ENCODE measurements at places on chromosomes 2 and 18.

- no peak for DNase-seq
Measured at GRCh38 chr2:218259099-218259961, 1.5 kb upstream of the GPBAR1 start.

DNA sequence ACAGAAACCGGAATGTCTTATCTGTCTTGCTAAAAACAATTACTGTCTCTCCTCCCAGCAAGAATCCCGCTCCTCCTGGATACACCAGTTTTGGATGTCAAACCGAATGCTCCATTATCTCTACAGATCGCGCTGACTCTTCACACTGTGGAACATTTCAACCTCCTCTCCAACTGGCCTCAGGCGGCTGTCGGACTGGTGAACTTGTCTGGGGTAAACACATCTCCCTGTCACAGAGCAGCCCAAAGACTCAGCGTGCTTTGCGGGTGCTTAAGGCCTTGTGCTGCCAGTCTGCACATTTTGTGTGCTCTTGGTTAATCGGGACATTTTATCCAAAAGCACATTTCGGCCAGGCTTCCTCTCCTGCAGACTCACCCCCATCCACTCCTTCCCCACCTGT, 173.1 kb downstream of the ICOS start:
- no peak for DNase-seq

GRCh38 chr2:65939687-65940086, 495.2 kb upstream of the MEIS1 start:
- no peak for DNase-seq

GRCh38 chr2:126664234-126664633, 8.3 kb downstream of the GYPC start:
- DNase-seq, result no peak

DNA sequence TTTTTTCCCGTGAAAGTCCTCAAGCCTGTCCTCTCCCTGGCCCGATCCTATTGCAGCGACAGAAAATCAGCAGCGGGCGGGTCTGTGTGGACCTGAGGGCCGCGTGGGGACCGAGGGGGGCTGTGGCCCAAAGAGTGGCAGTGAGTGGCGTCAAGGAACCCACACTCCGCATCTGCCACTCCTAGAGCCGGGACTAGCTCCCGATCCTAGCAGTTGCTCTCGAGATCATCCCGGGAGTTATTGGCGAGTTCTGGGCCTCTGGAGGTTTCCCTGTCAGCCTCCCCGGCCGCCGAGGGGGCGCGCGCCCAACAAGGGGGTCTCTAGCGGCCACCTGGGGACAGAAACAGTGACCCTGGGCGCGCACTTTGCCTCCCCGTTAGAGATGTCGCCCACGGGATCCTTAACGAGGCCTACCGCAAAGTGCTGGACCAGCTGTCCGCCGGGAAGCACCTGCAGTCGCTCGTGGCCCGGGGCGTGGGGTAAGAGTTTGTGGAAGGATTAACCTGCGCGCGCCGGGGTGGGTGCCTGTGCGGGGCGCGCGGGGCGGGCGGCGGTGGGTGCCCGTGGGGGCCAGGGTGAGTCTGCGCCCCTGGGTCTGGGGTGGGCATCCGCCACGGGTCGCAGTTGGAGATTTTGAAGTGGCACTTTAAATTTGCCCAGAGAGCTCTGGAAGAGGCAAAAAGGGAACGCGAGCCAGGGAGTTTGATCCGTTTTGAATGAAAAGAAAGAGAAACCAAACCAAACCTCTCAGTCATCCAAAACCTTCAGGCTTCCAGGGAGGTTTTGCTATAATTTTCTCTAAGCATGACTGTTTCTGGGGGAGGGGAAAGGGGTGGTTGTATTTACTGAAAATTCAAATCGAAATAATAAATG, 3.5 kb downstream of the ADCYAP1 start:
- DNase-seq, result no peak

- DNase-seq, result peak; percentile 63
Measured at GRCh38 chr18:73614812-73615211, 532.8 kb downstream of the FBXO15 start.

DNA sequence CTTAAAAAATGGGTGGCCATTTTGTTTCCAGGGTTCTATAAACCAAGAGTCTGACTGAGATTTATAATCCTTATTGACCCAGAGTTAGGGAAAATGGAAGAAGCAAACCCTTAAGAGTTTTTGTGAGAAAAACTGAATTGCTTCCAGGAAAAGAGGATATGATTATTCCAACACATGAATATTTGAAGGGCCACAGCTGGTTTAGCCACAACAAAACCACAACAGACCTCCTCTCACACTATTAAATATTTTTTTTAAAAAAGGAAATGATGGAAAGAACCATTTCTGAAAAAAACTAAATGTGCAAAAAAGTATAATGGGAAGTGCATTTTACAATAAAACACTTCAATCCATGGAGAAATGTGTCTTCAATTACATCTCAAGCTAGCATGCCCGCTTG, 182.7 kb downstream of the ETAA1 start:
- DNase-seq, result no peak

DNA sequence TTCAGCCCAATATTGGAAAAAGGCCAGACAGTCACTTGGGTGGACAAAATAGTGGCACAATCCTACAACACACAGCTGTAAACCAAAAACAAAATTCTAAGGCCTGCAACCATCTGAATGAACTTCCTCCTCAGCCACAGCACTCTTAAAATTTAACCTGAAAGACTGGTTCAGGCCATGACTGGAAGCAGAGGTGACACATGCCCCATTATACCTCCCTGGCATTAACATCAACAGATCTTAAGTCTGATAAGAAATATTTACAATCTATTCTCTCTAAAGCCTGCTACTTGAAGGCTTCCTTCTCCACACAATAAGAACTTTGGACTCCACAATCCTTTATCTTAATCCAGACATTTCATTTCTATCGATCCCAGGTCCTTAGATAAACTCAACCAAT, 192.4 kb upstream of the LRP1B start:
- no peak for DNase-seq

- no peak for DNase-seq
Measured at GRCh38 chr18:47815486-47816270, 114.8 kb downstream of the SMAD2 start.

GRCh38 chr2:226625946-226626345, 173.7 kb downstream of the IRS1 start:
- DNase-seq, result no peak

- no peak for DNase-seq
Measured at GRCh38 chr2:129778584-129778877, 200.9 kb upstream of the RAB6C start.

DNA sequence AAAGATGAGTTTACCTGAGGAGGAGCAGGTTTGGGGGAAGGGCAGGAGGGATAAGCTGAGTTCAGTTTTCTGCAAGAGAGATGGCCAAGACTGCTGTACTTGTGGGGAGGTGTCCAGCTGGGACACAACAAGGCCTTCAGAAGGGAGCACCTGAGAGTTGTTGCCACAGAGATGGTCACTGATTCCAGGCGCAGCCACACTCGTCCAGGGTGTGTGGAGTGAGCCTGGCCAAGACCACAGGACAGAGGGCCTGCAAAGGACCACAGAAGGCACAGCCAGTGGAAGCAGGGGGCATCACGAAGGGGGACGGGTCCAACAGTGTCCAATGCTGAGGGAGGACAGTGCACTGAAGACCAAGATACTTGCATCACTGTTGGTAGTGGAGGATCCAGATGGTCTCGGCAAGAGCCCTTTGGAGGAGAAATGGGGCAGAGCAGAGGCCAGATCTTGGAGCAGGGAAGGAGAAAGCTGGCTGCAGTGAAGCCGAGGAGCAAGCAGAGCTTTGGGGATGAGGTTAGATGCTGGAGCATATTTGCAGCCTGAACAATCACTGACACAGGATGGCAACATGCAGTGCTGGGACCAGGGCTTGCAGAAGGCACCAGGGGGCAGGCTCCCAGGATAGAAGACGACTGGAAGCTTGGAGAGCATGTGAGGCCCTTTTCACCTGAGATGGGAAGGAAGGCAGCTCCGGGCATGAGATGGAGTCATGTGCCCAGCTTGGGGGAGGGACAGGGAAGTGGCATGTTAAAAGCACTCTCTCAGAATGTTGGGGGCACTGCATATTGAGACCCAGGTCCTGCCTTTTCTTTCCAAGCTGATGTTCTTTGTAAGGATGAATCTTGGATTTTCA, 214.0 kb downstream of the CYP26B1 start:
- DNase-seq, result no peak

DNA sequence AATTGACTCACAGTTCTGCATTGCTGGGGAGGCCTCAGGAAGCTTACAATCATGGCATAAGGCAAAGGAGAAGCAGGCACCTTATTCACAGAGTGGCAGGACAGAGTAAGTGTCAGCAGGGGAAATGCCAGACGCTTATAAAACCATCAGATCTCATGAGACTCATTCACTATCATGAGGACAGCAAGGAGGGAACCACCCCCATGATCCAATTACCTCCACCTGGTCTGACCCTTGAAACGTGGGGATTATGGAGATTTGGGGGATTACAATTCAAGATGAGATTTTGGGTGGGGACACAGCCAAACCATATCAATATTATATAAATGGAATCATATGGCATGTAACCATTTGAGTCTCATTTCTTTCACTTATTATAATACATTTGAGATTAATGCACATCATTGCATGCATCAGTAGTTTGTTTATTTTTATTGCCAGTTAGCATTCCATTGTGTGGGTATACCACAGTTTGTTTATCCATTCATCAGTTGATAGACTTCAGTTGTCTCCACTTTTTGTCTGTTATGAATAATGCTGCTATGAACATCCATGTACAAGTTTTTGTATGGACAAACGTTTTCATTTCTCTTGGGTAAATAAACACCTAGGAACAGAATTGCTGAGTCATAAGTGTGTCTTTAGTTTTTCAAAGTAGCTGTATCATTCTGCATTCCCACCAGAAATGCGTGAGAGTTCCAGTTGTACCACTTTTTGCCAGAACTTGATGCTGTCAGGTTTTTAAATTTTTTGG, 5.8 kb upstream of the SRBD1 start:
- DNase-seq, result no peak

- no peak for DNase-seq
Measured at GRCh38 chr18:66616523-66616983, 12.7 kb upstream of the CDH19 start.

DNA sequence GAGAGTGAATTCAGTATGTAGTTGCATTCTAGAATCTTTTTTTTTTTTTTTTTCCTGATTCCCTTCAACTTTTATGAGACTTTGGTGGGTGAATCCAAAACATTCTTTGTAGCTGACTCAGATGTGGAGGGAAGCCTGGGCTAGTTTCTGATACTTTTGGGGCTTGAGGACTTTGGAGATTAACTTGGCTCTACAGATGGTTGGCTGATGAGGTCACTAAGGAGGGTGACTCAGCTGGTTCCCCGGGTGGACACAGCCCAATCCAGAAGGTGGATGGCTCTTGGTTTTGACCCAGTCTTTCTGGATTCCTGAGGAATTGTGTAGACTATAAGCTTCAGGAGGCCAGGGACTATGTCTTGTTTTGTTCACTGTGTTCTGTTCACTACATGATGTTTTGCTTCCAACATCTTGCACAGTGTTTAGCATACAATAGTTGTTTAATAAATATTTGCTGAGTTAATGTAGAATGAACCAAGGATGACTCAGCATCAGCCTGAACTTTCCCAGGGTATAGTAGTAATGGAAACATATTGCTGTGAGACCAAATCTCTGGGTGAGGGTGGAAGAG, 30.5 kb downstream of the LAMA3 start:
- peak; percentile 88 for DNase-seq

DNA sequence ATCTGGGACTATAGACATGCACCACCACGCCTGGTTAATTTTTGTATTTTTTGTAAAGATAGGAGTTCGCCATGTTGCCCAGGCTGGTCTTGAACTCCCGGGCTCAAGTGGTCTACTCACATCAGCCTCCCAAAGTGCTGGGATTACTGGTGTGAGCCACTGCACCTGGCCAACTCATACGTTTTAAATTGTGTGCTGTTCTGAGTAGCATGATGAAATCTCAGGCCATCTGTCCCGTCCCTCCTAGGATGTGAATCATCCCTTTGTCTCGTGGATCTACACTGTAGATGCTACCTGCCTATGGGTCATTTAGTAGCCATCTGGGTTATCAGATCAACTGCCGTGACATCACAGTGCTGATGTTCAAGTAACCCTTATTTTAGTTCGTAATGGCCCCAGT, 38.5 kb upstream of the RMP24 start:
- no peak for DNase-seq

GRCh38 chr2:241814643-241815476, 5.9 kb downstream of the NEU4 start:
- no peak for DNase-seq

DNA sequence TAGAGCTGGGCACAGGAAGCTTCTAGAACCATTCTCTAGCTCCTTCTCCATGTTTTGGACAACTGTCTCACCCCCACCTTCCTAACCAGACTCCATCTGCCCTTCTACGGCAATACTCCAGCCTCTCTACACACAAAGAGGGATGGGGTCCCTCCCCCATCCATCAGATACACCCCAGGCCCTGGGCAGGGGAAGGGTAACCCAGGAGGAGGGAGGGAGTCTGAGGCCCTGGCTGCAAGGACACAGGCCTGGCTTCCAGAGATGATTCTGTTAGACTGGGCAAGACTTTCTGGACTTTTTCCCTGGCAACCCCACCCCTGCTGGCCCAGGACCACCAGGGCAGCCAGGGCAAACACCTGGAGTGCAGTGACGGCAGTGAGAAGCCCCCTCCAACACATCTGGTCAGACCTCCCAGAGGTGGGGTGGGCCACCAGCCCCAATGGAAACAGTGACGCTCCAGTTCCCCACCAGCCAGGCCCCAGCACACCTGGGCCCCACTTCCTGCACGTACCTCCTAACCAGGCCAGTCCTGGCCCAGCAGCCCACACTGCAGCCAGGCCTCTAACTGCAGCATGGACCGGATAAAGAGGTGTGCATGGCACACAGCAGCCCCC, 6.5 kb downstream of the CYP26B1 start:
- DNase-seq, result no peak

- DNase-seq, result peak; percentile 88
Measured at GRCh38 chr2:108594982-108595464, 60.8 kb downstream of the LIMS1 start.

- no peak for DNase-seq
Measured at GRCh38 chr2:113765276-113765675, 8.8 kb upstream of the SLC35F5 start.

GRCh38 chr18:12041561-12041960, 52.1 kb upstream of the ANKRD62 start:
- peak; percentile 64 for DNase-seq

GRCh38 chr2:20578895-20579825, 71.7 kb downstream of the HS1BP3 start:
- peak; percentile 95 for DNase-seq

- no peak for DNase-seq
Measured at GRCh38 chr2:74416778-74417177, 4.6 kb downstream of the C2orf81 start.
